ENCODE measurements at places on chromosomes 13 and 19.

DNA sequence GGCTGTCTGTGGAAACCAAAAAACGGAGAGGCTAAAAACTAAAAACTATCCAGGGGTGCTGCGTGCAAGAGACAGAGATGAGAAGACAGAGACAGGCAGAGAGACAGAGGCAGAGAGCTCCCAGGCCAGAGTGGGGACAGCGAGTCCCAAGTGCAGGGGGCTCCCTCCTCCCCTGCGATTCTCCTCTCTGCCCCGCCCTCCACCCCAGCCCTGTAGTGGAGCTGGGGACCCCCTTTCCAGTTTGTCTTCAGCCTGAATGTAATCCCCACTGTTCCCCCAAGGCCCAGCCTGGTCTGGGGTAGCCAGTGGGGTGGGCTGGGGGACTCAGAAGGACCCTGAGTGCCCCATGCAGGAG, 2.0 kb downstream of the NFIC start:
- DNase-seq: no peak

GRCh38 chr13:80371840-80372509, 31.0 kb upstream of the SPRY2 start:
- no peak for DNase-seq

DNA sequence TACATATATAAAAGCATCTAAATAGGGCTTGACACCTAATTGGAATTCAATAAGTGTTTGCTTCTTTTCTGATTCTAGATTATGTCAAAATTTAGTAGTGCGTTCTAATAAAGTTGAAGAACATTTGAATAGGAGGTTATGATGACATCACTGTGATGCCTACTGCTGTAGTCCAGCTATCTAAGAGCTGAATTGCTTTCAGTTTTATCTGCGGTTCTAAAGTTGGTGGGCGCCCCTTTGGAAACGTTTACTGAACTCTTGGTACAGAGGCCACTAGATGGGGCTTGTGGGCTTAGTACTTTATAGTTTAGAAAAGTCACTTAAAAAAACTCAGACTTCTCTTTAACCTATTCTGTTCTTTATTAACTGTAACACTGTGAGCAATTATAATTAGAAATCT, 776.9 kb downstream of the GPC5 start:
- DNase-seq: peak; percentile 67

GRCh38 chr19:55079400-55080038, 3.9 kb downstream of the EPS8L1 start:
- DNase-seq: no peak

- DNase-seq: no peak
These were observed 329.1 kb downstream of the SLITRK5 start for GRCh38 chr13:88000239-88000638.

DNA sequence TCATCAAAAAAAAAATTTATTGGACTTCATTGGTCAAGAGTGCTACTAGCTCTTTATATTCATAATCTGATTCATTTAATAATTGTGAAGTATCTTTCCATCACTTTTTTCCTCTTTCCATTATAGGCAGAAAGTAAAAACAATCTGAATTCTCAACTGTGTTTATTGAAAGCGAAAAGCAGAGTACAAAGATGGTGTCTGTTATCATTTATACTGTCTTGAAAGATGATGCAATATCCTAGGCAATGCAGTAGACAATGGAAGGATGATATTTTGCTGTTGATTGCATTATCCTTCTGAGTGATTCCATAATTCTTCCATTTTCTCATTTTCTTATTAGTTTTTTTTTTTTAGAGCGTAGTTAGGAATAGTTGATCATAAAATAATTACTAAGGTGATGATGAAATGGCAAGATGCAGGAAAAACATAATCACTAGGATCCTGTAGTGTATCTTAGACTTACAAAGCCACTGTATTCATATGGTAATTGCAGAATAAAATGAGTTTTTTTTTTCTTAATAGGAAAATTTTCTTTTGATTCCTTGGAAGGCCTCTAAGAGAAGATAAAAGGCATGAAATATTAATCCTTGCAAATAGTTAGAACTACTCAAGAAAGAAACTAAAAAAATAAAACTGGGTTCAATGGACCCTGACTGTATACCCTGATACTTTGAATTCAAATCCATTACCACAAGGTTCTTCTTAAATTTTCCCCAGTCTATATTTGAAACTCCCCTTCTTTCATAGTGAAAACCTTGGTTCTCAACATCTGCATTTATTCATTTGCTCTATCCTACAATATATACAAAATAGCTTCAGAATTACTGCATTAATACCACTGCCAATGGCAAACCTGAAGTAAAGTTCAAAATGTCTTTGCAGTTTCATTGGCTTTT, 11.6 kb downstream of the URI1 start:
- no peak for DNase-seq

DNA sequence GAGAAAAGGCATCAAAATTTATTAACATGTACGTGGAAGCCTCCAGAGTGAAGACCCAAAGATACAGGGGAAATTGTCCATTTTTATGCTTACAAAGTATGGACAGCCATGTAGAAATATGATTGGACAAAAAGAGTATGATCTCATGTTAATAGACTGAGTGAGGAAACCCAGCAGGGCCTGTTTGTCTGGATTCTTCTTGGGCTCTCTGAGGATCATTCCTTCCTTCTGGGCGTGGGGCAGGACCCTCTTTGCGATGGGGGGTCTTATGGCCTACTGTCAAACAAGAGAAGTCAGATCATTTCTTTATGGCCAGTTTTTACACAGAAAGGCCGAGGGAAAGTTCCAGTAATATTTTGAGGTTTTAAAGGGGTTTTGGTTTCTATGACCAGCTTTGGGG, 110.8 kb downstream of the ESD start:
- DNase-seq: no peak

DNA sequence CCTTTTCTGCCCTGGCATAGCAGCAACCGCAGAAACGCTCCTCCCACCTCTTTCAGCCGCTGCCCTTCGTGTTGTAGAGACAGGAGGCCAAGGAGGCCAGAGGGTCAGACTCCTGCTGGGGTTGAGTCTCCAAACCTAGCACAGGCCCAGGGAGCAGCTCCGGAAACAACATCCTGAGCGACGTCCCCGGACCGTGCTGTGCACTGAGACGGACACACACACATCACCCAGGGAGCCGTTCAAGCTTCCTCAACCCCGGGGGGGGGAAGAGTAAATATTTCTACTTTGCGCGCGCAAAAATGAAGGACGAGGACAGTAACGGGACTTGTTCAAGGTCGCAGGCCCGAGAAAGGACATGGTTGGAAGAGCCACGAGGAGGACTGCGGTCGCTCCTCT, 657 bp downstream of the ZNF550 start:
- peak; percentile 55 for DNase-seq

DNA sequence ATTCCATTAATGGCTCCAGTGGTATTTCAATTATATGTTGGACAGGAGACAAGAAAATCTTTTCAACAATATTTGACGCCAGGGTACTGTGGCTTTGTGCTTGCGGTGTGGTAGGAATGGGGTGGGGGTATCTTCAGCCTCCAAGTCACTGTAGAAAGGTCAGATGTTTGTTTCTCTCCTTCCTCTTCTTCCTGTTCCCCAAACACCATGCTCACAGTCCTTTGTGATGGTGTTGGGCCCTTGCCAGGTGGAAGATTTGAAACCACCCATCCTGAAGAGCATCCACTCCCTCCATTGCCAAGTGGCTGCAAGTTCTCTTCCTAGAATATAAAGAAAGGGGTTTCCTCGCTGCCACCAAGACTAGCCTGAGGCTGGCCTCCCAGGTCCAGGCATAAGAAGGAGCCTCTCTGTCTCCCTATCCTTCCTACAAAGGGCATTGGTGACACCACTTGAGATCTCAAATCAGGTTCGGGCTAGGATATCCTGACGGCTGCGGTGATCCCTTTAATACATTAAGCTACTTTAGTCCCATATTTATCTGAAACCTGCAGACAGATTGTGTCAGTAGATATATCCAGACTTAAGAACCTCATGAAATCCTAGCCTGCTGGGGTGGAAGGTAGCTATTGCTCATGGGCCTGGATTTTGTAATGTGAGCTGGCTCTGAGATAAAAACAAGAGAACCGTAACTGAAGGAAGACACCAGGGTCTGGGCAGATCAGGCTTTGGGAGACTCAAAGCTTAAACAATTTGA, 64.3 kb upstream of the SIAH3 start:
- no peak for DNase-seq

DNA sequence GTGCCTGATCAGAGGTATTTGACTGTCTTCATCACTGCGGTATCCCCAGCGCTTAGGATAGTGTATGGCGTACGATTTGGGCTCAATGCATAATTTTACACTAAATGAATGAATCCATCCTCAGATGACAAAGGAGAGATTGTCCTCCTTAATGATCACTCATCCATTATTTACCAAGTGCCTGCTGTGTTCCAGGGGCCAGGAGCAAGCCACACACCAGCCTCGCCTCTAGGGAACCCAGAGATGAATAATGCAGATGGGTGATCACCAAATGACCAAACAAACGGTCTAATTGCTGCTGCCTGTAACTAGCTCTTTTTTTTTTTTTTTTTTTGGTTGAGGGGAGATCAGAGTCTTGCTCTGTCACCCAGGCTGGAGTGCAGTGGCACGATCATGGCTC, 5.9 kb upstream of the GPR32 start:
- DNase-seq: no peak

DNA sequence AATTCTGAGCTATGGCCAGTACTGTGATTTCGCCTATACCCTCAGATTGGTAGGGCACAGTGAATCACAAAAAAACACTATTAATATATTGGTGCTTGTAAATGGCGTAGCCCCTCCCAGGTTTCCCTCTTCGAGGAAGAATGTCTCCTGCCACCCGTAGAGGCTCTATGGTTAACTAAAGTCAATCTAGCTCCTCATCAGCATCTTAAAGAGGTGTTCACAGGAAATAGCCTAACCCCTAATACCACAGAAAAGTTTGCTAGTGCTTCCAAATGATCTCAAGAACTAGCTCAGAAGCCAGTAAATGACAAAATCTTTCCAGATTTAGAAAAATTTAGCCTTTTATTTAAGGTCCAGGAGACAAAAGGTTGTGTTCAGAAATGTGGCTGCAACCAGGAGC, 56.3 kb upstream of the DCT start:
- no peak for DNase-seq

GRCh38 chr13:30659980-30660379, 42.3 kb downstream of the USPL1 start:
- peak; percentile 53 for DNase-seq

GRCh38 chr13:44989941-44990340, 603 bp downstream of the GPALPP1 start:
- DNase-seq: peak; percentile 22

DNA sequence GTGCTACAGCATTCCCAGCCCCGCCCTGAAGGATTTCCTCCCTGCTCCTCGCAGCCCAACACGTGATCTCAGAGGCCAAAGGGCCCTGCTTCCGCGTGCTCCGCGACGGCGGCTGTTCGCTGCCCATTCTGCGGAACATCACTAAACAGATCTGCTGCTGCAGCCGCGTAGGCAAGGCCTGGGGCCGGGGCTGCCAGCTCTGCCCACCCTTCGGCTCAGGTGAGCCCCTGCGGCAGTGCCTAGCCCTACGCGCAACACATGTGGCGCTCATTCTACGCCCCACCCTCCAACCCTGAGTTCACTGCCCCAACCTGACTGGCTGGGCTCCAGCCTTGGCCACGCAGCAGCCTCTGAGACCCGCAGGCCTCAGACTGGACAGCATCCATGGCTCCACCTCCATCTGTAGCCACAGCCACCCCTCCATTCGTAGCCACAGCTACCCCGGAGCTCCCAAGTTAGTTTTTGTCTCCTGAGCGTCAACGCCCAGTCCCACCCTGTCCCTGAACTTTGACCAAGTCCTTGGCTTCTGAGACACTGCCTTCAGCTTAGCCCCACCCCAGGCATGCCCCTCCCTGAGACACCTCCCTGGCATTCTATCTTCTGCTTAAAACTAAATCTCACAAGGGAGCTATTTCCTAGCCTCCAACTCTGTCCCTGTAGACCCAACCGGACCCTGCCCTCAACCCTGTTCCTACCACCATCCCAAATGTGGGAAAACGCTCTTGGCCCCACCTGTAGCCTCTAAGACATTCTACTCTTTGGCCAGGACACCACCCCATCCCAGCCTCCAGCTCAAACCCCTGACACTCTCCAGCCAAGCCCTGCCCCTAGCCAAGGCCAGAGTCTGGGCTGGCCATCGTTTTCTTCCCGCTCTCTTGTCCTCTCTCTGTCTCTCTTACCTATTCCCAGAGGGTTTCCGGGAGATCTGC, 6.4 kb downstream of the LTBP4 start:
- DNase-seq: peak; percentile 67

DNA sequence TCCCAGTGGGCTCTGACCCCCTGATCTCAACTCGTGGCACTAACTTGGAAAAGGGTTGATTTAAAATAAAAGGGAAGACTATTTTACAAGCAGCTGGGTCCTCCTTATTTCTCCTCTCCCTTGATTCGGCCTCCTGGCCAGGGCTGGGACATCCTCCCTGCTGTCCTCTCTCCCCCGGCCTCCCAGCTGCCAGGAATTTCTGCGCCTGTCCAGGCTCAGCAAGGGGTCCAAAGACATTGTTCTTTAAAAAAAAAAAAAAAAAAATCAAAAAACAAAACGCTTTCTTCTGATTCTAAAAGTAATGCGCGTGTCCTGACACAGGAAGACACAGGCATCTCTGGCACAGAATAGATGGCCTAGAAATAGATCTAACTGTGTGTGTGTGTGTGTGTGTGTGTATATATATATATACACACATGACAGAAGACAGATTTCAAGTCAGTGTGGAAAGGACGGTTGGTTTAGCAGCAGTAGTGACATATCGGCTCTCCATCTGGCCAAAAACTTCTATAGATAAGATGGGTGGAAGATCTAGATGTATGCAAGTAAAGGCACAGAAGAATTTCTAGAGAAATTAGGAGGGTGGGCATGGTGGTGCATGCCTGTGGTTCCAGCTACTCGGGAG, 12.3 kb upstream of the LENG8 start:
- peak; percentile 24 for DNase-seq

GRCh38 chr19:10118960-10119359, 739 bp downstream of the EIF3G start:
- DNase-seq: peak; percentile 34

GRCh38 chr13:20161275-20161950, 561 bp upstream of the GJA3 start:
- DNase-seq: peak; percentile 50

DNA sequence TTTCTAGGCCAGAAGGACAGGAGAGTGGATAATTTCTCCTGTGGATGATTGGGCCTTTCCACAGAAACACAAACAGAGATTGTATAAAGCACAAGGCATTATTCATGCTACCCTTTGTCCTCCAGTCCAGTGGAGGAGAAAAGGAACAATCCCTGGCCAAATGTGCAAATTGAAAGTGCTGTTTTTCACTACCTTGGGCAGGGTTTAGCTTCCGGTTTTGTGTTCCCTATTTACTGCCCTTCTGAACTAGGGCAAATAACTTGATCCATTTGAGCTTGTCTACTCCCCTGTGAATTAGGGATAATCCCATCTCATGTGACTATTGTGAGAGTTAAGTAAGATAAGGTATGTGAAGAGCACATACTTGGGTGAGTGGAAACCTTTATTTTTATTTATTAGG, 13.3 kb downstream of the PDX1 start:
- no peak for DNase-seq

DNA sequence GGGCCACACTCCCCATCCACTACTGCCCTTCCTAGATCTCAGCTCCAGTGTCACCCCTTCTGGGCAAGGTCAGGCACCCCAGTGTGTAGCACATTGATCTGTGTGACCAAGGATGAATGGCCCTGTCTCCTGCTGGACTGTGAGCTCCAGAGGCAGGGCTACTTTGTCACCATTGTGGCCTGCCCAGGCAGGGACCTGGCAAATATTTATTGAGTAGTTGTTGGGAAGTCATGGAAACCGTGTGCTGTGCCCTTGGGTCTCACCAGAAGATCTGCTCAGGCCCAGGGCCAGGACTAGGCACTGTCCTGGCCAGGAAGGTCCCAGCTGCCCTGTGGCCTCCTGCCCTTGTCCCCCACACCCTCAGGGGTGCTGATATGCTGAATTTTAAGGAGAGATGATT, 10.5 kb downstream of the NACC1 start:
- no peak for DNase-seq
